ELR (cell line): ENCODE measurements at places on chromosomes 2 and 18.

- peak; percentile 36 for DNase-seq
Measured at GRCh38 chr2:109615637-109616144, 1.5 kb downstream of the SOWAHC start.

DNA sequence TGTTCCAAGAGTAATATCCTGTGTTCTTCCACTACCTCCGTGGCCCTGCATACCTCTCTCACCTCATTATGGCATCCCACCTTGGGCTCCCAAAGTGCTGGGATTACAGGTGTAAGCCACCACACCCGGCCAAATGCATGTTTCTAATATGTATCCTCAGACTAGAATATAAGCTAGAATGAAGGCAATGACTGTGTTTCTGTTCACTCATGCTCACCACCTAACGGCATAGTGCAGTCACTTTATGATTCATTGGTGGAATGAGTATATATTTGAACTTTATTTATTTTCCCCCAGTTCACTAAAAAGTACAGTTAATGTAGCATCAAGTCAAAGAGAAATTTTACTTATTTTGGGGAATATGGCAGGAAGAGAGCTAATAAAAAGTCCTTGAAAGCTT lies 11.3 kb downstream of the PIGN start:
- DNase-seq: peak; percentile 50

DNA sequence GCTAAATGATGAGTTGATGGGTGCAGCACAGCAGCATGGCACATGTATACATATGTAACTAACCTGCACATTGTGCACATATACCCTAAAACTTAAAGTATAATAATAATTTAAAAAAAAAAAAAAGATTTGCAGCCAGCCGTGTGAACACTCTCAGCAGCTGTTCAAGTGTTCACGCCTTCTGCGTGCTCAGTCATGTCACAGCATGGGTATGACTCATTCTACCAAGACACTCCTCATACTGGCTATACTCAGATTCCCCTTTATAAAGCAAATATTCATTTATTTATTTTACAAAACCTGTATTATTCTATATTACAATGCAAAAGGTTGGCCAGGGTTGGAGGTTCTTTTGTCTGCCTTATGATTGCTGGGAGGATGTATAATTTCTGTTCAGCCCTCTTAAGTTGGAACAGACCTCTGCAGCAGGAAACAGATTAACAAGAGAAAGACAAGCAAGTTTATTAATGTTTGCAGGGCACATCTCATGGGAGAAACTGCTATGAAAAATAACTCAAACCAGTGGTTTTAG lies 1230.6 kb upstream of the CHAC2 start:
- DNase-seq: no peak

DNA sequence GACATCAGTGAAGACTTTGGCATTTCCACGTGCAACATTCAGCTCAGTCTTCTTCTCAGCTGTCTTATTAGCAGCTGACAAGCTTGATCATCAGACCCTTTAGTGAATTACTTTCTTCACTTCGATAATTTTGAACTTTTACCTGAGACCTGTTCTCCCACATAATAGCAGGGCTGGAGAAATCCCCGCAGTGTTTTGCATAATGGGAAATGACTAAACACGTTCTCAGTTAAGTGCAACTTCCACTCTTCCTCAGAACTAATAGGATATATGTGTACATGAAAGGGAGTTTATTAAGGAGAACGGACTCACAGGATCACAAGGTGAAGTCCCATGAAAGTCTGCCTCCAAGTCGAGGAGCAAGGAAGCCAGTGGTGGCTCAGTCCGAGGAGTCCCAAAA lies 28.8 kb upstream of the MBP start:
- DNase-seq: no peak

DNA sequence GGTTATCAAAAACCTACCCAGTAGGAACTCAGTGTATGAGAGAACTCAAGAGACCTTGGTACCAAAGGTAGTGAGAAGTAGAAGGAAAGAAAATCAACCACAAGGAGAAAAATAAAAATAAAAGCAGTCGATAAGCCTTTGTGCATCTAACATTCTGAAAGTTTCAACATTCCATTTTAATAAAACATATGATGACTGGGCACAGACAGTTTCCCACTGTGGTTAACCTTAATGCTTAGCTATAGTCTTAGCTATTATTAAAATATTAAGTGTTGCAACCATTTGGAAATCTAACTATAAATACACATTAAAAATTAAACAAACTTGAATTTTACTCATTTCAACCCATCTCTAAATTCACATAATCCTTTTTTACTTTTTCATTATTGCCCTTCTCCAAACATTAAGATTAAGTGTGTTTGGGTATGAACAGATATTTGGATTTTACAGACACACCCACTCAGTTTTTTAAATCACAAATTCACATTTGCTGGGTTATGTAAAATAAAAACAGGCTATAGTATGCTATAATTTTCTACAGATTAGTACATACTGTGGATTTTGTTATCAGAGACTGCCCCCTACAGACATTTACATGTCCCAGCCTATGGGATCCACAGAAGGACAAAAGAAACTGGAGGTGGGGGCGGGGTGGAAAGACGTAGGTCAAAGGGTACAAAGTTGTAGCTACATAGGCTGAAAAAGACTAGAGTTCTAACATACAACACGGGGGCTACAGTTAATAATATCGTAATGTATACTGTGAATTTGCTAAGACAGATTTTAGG lies 32.8 kb downstream of the SRBD1 start:
- DNase-seq: peak; percentile 50
